ENCODE measurements at places on chromosomes 11 and 22.

DNA sequence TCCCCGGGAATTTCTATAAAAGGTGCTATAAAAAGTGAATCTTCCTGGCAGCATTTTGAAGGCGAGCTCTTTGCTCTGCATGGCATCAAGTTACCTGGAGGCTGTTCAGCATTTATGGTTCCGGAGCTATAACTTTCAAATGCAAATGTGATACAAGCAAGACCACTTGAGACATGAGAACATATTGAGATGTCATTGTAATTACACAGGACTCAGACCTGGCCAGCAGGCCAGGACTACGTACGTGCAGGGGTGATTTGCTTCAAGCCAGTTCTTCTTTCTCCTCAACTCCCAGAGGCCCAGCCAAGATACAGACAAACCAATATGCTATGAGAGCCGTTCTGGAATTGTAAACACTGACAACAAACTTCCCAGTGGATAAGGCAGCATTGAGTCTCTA is 227.4 kb upstream of the FAT3 start:
- no peak for DNase-seq

DNA sequence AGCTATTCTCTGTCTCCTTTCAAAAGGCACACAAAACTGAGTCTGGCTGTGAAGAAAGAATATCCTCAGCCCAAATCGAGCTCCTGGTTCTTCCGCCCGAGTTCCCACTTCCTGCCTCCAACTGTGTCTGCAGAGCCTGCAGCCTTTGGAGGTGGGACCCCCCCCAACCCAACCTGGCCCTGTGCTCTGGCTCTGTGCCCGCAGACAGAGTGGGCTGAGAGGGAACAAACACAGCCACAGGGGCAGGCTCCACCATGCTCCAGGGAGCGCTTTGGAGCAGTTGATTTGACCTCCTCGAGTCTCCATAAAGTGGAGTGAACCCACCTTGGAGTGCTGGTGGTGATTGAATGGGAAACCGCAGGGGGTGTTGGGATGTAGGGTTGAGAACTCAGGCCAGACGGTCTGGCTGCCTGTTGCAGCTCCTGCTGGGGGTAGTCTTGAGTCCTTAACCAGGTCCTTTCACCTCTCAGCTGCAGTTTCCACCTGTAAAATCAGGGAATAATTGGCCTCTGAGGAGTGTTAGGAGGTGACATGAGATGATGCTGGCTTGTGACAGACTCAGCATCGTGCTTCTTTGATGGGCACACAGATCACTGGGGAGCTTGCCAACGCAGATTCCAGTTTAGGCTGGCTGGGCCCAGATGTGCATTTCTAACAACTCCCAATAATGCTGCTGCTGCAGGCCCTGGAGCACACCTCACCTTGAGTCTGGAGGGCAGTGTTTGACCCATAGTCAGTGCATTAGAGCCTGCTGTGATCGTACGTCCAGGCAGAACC is 11.4 kb downstream of the DAGLA start:
- no peak for DNase-seq

GRCh38 chr11:84993386-84993785 is 633.8 kb downstream of the DLG2 start:
- DNase-seq = no peak

GRCh38 chr11:74877132-74877531 is 71.8 kb downstream of the XRRA1 start:
- no peak for DNase-seq
